ENCODE measurements at places on chromosomes 6 and 20.

- DNase-seq = no peak
These were observed 634.8 kb upstream of the FLRT3 start for GRCh38 chr20:14972256-14972655.

DNA sequence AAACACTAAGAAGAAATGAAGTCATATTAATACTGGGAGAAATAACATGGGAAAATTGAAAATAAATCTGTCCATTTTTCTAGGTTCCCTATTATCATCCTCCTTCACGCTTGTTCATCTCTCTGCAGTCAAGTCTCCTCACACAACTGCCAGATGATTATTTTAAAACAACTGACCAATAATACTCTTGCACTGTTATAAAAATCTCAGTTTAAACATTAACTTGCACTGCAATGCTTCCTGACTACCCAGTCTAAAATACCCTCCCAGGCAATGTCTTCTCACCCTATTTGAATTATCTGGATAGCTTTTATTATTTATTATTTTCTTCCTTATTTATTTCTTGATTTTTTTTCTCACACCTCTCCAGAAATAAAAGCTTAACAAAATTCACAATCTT lies 5.7 kb downstream of the EYS start:
- no peak for DNase-seq

GRCh38 chr6:160950507-160950906 lies 41.1 kb upstream of the MAP3K4 start:
- DNase-seq = no peak

GRCh38 chr6:137845460-137845859 lies 21.6 kb upstream of the TNFAIP3 start:
- DNase-seq = no peak
